ENCODE measurements at places on chromosomes 2 and 18.

- peak; percentile 20 for DNase-seq
Observed at GRCh38 chr18:30280861-30281470, 761.6 kb downstream of the DSC3 start.

GRCh38 chr18:35731701-35732100 lies 150.2 kb downstream of the GALNT1 start:
- no peak for DNase-seq

GRCh38 chr2:233706720-233707119 lies 6.0 kb upstream of the UGT1A5 start:
- DNase-seq = no peak

DNA sequence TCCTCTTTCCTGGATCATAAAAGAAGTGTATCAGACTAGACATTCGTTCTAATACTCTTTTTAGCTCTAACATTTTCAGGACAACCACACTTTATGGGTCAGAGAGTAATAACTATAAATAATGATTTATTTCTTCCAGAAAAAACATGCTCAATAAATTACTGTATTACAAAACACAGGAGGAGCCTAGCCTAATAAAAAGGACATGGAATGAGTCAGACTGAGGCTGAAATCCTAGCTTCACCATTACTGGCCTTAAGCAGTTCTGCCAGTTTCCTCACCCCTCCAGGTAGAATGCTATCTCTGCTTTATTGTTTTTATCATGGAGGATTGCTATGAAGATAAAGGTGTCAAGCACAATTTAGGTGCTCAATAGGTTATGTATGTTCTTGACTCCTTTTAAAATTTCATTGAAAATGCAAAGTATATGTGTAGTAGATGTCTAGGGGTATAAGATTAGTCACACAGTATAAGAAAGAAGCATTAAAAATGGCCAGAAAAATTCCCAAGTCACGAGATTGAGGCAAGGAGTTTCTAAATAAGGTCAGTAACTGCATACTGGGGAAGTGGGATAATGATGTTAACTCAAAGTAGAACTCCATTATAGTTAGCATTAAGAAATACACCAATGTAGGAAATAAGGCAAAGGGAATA lies 105.5 kb upstream of the NEUROD1 start:
- no peak for DNase-seq

- no peak for DNase-seq
Observed at GRCh38 chr2:226439337-226439736, 360.3 kb downstream of the IRS1 start.

- DNase-seq = no peak
Observed at GRCh38 chr2:6080932-6081753, 389.0 kb downstream of the SOX11 start.

- DNase-seq = no peak
Observed at GRCh38 chr18:63454497-63454896, 22.3 kb upstream of the SERPINB5 start.

GRCh38 chr2:207035875-207036274 lies 96.6 kb downstream of the CPO start:
- no peak for DNase-seq

- no peak for DNase-seq
Observed at GRCh38 chr2:23402205-23402740, 17.3 kb downstream of the KLHL29 start.

- no peak for DNase-seq
Observed at GRCh38 chr2:237455764-237456163, 31.3 kb upstream of the MLPH start.

GRCh38 chr2:192634557-192634956 lies 439.8 kb upstream of the TMEFF2 start:
- DNase-seq = no peak

GRCh38 chr2:11799826-11800225 lies 53.4 kb downstream of the LPIN1 start:
- no peak for DNase-seq

DNA sequence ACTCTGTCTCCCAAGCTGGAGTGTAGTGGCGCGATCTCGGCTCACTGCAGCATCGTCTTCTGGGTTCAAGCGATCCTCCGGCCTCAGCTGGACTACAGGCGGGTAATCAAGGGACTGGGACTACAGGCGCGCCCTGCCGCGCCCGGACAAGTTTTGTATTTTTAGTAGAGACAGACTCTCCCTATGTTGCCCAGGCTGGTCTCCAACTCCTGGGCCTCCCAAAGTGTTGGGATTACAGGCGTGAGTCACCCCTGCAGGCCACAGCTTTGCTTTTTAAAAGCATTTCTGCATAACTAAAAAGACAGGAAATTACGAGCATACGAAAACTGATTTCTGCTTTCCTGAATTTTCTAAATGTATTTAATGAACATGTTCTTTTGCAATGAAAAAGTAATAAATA lies 916 bp upstream of the OSBPL1A start:
- no peak for DNase-seq

- DNase-seq = no peak
Observed at GRCh38 chr2:17373741-17374140, 144.5 kb downstream of the RAD51AP2 start.

DNA sequence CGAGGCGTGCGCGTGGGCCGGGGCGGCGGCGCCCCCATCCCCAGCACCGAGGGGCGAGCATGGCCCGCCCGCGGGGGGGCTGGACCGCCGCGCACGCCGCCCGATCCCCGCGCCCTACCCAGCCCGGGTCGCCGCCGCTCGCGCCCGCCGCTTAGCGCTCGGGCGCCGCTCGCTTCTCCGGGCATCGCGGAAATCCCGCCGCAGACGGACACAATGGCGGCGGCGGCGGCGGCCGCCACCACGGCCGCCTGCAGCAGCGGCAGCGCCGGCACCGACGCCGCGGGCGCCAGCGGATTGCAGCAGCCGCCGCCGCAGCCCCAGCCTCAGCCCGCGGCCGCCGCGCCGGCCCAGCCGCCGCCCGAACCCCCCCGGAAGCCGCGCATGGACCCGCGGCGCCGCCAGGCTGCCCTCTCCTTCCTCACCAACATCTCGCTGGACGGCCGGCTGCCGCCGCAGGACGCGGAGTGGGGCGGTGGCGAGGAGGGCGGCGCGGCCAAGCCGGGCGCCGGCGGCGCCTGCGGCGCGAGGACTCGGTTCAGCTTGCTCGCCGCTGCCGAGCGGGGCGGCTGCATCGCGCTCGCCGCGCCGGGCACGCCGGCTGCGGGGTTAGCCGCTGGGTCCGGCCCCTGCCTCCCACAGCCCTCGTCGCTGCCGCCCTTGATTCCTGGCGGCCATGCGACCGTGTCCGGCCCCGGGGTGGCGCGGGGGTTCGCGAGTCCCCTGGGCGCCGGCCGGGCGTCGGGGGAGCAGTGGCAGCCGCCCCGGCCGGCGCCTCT lies 453 bp downstream of the CABLES1 start:
- no peak for DNase-seq

GRCh38 chr2:430291-431040 lies 142.6 kb upstream of the ALKAL2 start:
- DNase-seq = no peak

- DNase-seq = peak; percentile 38
Observed at GRCh38 chr2:230773039-230773773, 60.6 kb downstream of the CAB39 start.

DNA sequence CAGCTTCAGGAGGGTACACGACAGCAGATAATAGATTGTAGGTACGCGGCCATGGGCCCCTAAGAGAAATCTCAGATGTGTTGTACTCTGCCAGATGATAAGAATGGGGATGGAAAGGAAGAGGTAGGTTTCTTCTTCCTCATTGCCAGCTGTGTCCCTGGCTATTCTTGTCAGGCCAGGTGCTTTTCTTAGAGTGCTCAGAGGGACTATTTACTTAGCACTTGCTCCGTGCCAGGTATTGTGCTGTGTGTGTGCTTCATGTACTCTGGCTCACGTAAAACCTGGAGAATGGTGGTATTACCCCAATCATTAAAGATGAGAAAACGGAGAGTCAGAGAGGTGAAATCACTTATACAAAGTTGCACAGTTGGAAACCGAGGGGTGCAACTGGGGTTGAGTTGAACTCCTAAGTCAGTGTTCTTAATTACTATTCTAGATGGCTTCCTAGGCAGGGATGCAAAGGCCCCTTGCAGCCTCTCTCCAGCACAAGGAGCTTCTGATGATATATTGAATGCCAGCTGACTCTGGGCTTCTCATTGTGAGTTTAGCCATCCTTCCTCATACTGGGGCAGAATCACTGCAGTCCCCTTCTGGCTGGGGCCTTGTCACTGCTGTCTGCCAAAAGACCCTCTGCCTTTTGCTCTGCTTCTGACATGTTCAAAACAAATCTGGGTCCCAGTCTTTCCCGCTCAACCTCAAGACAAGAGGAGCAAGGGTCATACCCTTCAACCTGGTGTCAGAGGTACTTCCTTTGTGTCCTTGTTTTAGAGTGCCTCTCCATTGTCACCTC lies 60.7 kb downstream of the LYPD1 start:
- no peak for DNase-seq

DNA sequence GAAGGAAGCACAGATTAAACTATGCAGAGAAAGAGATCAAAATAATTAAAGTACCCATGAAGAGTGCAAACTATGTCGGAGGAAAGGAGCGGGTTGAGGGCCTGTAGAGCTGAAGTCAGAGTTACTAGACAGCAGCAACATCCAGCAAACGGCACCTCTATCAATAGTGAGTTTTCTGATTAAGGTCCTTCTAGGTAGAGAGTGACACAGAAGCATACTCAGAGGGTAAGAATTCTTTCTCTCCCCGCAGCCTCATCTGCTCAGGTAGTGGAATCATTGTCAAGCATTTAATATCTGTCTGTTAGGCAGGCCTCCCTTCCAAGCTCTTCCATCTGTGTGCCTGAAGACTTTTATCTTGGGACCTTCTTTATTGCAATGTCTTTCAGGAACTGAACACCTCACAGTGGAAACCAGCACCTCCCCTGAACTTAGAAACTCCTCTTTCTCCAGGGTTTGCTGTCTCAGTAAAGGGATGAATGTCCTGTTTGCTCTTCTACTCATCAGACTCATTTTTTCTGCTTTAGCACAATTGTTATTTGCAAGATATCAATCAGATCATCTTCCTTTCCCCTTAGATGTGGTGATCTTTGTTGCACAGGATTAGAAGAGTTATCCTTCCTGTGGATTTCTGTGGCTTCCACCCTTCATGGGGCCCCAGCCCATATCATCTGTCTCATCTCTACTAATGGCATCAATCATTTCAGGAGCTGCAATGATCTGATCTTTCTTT lies 28.8 kb downstream of the SP140 start:
- peak; percentile 86 for DNase-seq

DNA sequence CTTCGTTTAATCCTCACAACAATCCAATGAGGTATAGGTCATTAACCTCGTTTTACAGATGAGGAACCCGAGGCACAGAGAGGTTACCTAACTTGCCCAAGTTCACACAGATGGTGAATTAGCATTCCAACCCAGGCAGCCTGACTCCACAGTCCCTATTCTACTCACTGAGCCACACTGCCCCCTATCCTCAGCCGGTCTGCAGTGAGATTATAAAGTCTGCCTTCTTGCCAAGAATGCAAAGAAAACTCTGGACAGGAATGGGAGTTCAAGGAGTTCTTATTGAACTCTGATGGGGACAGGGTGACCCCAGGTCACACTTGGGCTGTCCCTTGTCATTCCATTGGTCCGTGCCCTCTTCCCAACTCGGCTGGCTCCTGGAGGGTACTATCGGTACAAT lies 118.1 kb upstream of the MSH6 start:
- DNase-seq = peak; percentile 7

DNA sequence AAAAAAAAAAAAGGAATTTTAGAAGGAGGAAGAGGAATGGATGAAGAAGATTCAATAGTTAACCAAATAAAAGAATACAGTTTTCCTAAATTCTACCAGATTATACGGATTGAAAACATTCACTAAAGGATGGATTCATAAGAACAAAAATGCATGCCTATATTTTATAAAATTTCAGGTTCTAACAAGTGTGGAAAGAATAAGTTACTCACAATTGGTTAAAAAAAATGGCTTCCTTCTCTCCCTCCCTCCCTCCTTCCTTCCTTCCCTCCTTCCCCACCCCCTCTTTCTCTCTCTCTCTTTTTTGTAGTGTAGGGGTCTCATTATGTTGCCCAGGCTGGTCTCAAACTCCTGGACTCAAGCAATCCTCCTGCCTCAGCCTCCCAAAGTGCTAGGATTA lies 1.6 kb upstream of the TP53I3 start:
- DNase-seq = no peak

- DNase-seq = no peak
Observed at GRCh38 chr2:30756971-30757370, 50.3 kb downstream of the CAPN13 start.

DNA sequence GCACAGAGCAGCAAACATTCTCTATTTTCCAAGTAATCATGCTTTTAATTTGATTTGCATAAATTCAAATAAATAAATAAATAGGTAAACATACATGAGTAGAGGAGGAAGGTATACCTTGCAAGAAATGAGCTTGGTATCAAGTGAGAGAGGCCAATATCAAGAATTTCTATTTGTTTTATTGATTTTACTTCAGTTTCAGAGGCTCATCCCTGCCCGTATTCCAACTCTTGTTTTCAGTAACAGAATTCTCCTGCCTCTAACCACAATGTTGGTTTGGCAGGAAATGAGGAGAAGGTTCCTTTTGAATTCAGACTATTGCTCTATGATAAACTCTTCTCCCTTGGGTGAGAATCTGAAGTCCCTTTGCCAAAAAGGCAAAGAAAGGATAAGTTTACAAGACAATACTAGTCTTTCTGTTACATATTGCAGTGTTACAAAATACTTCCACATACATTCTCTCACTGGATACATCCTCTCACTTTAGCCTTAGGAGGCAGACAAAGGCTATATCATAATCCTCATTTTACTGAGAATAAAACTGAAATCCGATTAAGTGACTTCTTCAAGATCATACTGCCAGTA lies 68.3 kb upstream of the ZNF397 start:
- DNase-seq = no peak

GRCh38 chr18:66727991-66728390 lies 124.1 kb upstream of the CDH19 start:
- no peak for DNase-seq

DNA sequence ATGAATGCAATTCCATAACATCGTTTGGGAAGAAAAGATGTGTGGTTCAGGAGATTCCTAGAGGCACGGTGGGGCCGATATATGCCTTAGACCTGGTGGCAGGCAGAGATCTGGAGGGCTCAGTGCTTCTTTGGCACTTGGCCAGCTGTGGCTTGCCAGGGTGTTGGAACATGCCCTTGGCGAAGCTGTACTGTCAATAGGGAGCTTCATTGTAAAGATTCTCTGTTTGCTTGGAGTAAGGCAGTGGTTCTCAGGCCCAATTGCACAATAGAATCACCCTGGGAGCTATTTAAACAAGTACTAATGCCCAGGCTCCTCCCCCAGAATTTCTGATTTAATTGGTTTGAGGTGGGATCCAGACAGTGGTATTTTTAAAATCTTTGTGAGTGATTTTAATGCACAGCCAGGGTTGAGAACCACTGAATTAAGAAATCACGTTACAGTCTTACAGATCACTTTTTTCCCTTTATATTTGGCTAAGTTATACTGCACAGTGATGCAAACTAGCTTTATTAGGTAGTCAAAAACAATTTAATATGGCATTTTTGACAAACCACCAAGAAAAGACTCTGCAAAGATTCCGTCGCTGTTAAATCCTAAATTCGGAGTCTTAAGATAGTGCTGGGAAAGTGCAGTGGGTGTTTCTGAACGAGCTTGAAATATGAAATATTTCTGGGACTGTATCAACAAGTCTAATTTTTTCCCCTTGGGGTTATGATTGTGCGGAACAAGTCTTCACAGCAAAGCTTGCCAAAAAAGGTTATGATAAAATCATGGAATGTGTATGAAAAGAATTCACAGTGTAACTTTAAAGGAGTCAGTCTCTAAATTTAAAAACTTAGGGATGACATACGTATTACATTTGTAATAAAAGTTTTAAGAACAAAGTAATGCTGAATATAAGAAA lies 78.0 kb downstream of the CRIM1 start:
- no peak for DNase-seq

All from activated CD4-positive, alpha-beta T cell treated with anti-CD3 and anti-CD28 coated beads, Interleukin-2, amount 50 U/mL, for 16 hours (primary cell).